Hypothalamus (tissue), 51 donors: ENCODE measurements at places on chromosomes 12 and 14.

DNA sequence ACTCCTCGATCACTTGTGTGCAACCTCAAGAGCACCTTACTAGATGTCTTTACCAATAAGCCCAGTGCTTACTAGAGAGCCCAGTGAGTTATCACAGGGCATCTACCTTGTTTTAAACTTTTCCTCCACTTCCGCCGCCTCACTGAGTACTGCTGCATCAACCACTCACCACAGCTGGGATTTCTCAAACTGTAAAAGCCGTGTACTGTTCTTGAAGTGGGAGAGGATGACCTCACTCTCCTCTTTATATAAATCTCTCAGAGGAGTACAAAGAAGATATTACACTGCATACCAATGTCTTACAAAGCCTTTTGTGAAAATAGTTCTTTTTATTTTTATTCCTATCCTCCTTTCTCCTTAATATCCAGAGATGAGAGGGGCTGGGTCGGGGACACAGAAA lies 94.1 kb downstream of the PLCZ1 start:
- DNase-seq, result no peak

GRCh38 chr12:27462151-27462694 lies 15.7 kb downstream of the SMCO2 start:
- no peak for DNase-seq

- peak; percentile 30 for DNase-seq
Measured at GRCh38 chr14:96363751-96364336, 518 bp downstream of the GSKIP start.

- DNase-seq, result no peak
Measured at GRCh38 chr14:64388533-64389285, 556 bp downstream of the MTHFD1 start.

GRCh38 chr12:68364328-68364727 lies 32.2 kb upstream of the MDM1 start:
- DNase-seq, result no peak

DNA sequence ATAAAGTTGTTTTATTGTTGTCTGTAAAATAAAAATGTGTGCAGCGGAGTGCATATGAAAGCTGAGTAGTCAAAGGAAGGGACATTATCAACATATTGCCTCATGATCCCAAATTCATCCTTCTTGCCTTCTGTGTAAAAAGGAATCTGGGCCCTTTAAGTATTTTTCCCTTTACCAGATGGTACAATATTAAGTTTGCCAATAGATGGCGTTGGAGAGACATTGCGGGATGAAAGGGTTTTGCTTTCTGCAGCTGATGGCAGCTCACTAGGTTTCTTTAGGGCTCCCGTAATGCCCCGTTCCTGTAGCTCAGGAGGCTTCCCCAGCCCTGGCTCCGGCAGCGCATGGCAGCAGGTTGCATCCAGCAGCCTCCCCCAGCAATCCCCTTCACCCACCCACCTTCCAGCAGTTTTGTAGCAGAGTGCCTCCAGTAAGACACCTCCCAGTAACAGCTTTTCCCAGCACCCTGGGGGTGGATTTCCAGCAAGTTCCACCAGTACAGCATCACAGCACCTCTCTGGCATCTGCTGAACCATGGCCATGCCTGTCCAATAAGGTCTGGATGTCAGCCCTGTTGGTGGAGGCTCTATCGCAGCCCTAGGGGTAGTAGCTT lies 354.4 kb downstream of the MED13L start:
- no peak for DNase-seq

- no peak for DNase-seq
Measured at GRCh38 chr12:57887631-57888408, 41.3 kb upstream of the CTDSP2 start.
